Stimulated activated CD8-positive, alpha-beta memory T cell treated with anti-CD3 and anti-CD28 coated beads, Interleukin-12 subunit alpha, Interleukin-12 subunit beta, amount 100 ng/mL, for 1 hour (primary cell): ENCODE measurements at places on chromosomes 6 and 20.

GRCh38 chr6:170007468-170008293, 256.3 kb downstream of the ERMARD start:
- no peak for DNase-seq

DNA sequence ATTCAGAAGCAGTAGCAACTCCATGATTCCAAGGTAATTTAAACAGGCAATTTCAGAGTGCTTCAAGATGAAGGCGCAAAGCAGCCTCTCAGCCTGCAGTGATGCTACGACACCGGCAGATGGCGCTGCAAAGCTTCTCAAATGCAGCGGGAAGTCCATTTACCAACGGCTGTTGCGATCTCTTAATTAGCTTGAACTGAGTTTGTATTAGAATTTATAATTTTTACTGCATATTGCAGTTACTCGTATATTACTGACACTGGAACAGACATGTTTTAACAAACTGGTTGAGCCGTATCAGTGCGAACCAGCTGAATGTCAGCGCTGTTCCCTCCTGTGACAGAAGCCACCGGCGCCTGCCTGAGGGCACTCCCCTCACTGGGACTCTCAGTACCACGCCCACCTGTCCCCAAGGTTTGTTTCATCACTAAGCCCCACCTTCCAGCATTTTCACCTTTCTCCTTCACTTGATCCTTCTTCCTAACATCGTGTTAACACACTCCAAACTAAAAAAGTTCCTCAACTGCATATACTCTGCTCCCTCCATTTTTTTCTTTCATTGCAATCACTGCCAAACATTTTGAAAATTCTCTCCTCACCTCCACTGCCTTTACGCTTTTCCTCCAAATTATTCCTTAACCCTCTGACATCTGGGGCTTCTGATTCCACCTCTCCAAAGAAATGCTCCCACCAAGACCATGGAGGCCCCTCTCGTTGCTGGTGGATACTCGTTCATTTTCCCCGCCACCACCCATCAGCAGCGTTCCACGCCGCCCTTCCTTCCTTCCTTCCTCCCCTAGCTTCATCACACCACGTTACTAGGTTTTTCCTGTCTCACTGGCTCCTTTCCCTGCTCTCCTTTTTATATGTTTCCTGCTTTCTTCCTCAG, 14.5 kb downstream of the GNL1 start:
- peak; percentile 73 for DNase-seq

DNA sequence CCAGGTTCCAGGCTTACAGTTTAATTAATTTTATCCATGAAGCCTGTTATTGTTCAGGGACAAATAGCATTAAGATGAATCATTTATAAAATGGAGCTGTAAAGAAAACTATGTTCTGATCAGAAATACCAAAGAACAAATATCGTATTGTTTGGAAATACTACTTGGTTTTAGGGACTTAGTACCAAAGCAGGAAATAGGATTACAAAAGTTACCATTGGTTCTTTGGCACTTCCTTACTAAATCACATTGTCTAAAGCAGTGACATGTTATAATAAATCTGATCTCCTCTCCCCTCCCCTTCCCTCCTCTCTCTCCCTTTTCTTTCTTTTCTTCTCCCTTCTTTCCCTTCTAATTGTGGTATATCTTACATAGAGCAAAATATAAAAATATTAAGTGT, 29.6 kb downstream of the CRYBG1 start:
- DNase-seq = no peak

- DNase-seq = no peak
These were observed 140.4 kb downstream of the SAMD5 start for GRCh38 chr6:147648916-147649315.

- DNase-seq = no peak
These were observed 6.1 kb upstream of the POU3F2 start for GRCh38 chr6:98828211-98828788.

GRCh38 chr6:33720998-33721397, 9.5 kb upstream of the UQCC2 start:
- DNase-seq = no peak

DNA sequence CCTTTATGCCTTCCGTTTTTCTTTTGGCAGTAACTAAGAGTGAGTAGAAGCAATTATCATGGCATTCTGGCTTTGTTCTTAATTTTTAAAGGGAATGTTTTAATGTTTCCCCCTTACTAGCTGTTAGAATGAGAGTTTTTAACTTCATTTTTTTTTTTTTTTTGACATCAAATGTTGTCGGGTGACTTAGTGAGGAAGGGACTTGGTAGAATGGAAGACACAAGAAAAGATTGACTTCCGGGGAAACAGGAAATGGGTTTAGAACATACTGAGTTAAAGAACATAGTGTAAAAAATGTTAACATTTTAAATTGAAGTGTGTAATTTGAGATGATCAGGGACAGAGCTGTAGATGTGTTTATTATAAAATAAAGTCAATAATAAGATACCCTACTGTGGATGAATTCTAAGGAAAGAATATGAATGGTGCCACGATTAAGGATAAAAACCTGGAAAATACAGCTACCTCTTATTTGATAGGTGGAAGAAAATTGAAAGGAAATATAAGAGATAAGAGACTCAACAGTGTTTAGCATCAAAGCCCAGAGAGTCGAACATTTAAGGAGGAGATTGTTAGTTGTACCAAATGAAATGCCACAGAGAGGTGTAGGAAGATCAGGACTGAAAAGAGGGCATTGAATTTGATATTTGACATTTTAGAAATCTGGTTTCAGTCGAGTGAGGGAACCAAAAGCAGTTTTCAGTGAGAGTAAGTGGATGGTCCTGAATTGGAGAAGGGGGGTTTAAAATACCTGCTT, 9.4 kb downstream of the HSF2 start:
- no peak for DNase-seq

GRCh38 chr20:59398537-59399205, 98.3 kb downstream of the EDN3 start:
- DNase-seq = no peak

- DNase-seq = no peak
These were observed 72.3 kb downstream of the SNX5 start for GRCh38 chr20:17896193-17896723.

DNA sequence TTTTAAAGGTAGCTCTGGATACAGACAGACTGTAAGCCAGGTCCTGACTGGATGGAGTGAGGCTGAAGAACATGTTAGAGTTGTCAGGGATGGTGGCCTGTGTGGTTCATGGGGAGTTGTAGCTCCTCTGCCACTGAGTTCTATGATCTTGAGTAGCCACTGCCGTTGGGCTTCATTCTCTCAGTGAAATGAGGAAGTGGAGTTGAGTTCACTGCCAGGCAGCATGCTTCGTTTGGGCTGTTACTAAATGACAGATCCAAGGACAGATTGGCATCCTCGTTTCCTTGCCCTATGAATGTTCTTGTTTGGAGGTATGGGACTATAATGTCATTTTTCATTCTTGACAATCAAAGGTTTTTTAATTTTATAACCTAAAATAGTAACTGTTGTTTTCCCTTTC, 37.2 kb downstream of the SCAND1 start:
- no peak for DNase-seq

DNA sequence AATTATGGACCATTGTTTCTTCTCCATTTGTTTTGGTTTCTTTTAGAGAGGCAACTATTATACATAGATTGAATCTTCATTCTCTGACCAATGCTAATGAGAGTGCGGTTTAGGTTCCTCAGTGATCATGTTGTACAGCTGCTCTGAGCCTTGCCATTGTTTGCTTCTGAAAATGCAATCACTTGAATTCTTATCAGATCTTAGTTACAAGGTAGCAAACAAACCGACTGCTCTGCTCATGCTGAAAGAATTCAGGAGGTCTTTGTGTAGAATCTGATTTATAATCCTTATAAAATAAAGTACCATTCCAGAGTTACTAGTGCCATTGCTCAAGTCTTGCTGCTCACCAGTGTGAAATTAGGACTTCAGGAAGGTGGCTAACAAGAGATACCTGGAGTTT, 569.1 kb upstream of the ID4 start:
- no peak for DNase-seq

GRCh38 chr6:83488448-83488847, 23.9 kb upstream of the PRSS35 start:
- DNase-seq = no peak

DNA sequence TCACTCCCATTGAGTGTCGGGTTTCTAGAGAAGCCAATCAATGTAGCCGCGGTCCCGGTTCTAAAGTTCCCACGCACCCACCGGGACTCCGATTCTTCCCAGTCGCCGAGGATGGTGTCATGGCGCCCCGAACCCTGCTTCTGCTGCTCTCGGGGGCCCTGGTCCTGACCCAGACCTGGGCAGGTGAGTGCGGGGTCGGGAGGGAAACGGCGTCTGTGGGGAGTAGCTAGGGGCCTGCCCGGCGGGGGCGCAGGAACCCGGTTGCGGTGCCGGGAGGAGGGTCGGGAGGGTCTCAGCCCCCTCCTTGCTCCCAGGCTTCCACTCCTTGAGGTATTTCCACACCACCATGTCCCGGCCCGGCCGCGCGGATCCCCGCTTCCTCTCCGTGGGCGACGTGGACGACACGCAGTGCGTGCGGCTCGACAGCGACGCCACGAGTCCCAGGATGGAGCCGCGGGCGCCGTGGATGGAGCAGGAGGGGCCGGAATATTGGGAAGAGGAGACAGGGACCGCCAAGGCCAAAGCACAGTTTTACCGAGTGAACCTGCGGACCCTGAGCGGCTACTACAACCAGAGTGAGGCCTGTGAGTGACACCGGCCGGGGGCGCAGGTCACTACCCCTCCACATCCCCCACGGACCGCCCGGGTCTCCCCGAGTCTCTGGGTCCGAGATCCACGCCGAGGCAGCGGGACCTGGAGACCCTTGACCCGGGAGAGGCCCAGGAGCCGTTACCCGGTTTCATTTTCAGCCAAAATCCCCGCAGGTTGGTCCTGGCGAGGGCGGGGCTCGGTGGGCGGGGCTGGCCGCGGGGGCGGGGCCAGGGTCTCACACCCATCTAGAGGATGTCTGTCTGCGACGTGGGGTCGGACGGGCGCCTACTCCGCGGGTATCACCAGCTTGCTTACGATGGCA, 35.2 kb upstream of the HLA-G start:
- peak; percentile 63 for DNase-seq

- DNase-seq = no peak
These were observed 459.8 kb upstream of the RUNX2 start for GRCh38 chr6:44868335-44868668.

- no peak for DNase-seq
These were observed 83.8 kb downstream of the GCLC start for GRCh38 chr6:53461041-53461656.

GRCh38 chr6:156344491-156344890, 432.7 kb upstream of the ARID1B start:
- no peak for DNase-seq

DNA sequence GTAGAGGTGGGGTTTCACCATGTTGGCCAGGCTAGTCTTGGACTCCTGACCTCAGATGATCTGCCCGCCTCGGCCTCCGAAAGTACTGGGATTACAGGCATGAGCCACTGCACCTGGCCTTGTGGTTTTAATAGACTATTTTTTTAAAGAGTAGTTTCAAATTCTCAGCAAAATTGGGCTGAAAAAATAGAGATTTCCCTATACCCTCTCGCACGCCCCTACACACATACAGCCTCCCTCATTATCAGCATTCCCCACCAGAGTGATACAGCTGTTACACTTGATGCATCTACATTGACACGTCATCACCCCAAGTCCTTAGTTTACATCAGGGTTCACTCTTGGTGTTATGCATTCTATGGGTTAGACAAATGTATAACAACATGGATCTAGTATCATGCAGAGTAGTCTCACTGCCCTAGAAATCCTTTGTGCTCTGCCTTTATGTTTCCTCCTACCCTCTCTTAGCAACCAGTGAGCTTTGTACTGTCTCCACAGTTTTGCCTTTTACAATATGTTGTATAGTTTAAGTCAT, 103.6 kb downstream of the CDYL start:
- DNase-seq = no peak

- DNase-seq = no peak
These were observed 710.3 kb upstream of the MARCKS start for GRCh38 chr6:113146878-113147277.

DNA sequence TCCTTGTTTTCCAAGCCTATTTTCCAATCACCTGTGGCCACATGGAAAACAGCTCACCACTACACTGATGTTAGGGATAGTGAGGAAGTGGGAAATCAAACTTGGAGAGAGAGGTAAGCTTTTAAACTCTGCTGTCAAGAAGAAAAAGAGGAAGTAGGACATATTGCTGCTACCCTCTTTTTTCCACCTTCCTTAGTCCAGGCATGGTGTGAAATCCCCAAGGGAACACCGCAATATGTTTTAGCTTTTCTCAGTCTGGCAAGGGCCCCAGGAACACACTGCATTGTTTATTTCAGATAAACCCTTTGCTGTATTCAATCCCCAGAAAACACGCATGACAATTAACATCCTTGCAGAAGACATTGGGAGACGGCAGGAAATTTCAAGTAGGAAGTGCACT, 61.3 kb downstream of the HS3ST5 start:
- DNase-seq = no peak

GRCh38 chr6:42698217-42698616, 24.2 kb downstream of the PRPH2 start:
- no peak for DNase-seq

DNA sequence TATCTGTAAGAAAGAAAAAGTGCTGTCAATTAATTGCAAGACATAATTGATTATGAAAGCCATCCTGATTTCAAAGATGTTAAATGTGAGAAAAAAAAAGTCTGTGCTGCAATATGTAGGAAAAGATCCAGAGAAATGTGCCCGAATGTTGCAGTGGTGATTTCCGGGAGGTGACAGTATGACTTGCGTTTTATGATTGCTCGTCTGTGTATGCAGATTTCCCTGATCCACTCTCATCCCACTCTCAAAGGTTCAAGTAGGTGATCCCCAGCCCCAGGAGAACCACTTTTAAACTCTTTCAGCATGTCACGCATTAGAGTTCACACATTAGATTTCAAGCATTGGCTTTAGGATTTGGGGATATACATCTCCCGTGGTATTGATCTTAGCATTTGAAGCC, 57.8 kb downstream of the TPD52L1 start:
- DNase-seq = no peak

DNA sequence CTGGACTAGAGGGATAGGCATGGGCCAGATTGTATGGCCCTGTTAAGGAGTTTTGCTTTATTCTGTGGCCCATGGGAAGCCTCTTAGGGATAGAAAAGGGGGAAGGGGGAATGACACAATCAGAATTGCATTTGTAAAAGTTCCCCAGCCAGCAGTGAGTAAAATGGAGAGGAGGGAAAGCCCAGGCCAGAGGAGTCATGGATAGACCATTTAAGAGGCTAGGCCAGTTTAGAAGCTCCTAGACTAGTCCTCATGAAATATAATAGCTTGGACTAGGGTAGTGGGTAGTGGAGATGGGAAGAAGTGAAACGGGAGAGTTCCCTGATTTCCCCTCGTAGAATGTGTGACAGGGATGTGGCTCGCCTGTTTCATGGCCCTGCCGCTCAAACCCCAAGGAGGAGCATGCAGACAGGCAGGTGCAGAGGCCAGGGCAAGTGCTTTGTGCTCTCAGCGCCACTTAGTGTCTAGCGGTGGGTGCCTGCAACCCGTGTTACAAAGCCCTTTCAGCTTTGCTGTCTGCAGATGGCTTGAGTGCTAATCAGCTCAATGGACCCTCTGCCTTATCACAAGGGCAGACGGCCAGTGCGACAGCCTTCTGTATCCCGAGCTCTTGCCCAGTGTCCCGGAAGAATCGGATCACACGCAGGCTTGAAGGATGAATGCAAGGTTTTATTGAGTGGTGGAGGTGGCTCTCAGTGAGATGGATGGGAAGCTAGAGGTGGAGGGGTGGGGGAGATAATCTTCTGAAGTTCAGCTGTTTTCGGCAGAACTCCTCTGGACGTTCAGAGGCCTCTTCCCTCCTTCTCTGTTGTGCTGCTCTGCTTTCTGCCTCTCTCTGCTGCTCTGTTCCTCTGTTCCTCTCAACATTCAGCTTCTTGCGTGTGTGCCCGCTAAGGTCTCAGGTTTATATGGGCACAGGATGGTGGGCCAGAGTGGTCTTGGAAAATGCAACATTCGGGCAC, 141.1 kb downstream of the CEP57L1 start:
- DNase-seq = no peak

GRCh38 chr6:13278991-13279390, 49.3 kb downstream of the TBC1D7 start:
- DNase-seq = no peak
